H54 (cell line): ENCODE measurements at places on chromosomes 5 and 9.

- no peak for DNase-seq
Measured at GRCh38 chr9:98365781-98366180, 110.3 kb upstream of the TBC1D2 start.

GRCh38 chr5:135392256-135392655, 6.8 kb downstream of the MACROH2A1 start:
- DNase-seq, result peak; percentile 30

GRCh38 chr5:55700745-55701144, 11.4 kb downstream of the SLC38A9 start:
- DNase-seq, result no peak

GRCh38 chr9:90009447-90009846, 404.6 kb downstream of the GADD45G start:
- DNase-seq, result no peak

DNA sequence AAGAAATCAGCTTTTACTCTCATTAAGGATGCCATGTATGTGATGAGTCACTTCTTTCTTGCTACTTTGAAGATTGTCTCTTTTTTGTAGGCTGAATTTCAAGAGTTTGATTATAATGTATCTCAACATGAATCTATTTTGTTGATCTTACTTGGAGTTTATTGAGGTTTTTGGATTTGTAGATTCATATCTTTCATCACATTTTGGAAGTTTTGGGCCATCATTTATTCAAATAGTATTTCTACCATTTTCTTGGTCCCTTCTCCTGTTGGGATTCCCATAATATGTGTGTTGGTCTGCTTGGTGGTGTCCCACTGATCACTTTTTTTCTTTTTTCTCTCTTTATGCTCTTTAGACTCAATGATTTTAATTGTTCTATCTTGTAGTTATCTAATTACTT, 116.3 kb downstream of the CNTLN start:
- DNase-seq, result no peak

- DNase-seq, result no peak
Measured at GRCh38 chr5:80219391-80219790, 36.5 kb downstream of the SERINC5 start.

GRCh38 chr5:980001-980588, 28.5 kb upstream of the NKD2 start:
- no peak for DNase-seq

DNA sequence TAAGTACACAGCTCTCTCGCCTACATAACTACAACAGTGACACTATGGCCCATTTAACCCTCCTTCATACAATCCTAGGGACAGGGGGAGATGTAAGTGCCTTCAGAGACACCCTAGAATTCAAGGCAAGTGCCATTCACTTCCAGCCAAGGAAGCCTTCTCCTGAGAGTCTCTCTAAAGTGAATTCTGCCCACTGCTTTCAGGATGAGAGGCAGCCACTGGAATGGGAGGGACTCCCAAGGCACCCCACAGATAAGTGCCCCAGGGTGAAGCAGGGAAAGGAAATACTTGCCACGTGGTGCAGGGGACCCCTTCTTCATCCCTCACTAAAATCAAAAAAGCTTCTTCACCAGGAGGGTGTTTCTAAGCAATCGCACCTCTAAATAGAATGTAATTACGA, 283.7 kb downstream of the ZNF608 start:
- DNase-seq, result no peak

DNA sequence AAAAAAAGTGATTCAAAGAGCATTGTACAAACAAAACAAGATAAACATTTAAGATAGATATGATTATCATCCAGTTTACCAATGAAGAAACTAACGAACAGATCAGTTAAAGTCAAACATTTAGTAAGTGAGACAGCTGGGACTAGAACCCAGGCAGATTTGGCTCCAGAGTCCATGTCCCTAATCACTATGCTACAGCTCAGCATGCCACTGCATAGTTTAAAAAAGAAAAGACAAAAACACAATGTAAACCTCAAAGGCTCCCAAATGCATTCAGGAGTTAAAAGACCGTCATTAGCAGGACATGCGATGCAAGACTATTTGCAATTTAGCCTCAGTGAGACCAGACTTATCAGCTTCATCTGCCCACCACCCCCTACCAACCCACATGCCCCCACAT, 36.8 kb downstream of the DENND1A start:
- DNase-seq, result no peak

GRCh38 chr5:142888469-142889085, 118.4 kb downstream of the ARHGAP26 start:
- no peak for DNase-seq

DNA sequence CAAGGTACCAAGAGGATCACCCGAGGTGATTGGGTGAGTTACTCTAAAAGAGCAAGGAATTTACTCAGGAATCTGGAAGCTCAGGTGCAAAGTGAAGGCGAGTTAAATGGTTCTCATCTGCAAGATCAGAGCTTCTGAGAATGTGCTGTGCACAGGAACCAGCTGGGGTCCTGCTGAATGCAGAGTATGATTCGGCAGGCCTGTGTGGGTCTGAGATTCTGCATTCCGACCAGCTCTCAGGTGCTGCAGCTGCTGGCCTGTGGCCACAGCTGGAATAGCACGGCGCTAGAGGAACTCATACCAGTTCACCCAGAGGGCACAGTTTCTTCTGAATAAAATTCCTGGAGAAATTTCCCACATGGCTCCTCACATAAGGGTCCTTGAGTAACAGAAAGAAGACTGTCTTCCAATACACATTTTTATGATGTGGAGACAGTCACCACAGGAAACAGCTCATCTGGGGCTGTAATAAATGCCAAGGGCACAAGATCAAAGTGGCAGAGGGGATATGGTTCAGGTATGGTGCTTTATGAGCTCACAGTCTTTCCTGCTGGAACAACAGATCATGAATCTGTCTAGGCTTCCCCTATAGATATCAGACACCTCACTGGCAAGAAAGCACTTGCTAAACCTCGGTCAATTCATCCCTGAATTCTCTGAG, 83.9 kb downstream of the PTPN3 start:
- no peak for DNase-seq

- DNase-seq, result no peak
Measured at GRCh38 chr9:73133921-73134407, 17.7 kb upstream of the ANXA1 start.

GRCh38 chr5:107968998-107969397, 298.3 kb upstream of the EFNA5 start:
- no peak for DNase-seq

DNA sequence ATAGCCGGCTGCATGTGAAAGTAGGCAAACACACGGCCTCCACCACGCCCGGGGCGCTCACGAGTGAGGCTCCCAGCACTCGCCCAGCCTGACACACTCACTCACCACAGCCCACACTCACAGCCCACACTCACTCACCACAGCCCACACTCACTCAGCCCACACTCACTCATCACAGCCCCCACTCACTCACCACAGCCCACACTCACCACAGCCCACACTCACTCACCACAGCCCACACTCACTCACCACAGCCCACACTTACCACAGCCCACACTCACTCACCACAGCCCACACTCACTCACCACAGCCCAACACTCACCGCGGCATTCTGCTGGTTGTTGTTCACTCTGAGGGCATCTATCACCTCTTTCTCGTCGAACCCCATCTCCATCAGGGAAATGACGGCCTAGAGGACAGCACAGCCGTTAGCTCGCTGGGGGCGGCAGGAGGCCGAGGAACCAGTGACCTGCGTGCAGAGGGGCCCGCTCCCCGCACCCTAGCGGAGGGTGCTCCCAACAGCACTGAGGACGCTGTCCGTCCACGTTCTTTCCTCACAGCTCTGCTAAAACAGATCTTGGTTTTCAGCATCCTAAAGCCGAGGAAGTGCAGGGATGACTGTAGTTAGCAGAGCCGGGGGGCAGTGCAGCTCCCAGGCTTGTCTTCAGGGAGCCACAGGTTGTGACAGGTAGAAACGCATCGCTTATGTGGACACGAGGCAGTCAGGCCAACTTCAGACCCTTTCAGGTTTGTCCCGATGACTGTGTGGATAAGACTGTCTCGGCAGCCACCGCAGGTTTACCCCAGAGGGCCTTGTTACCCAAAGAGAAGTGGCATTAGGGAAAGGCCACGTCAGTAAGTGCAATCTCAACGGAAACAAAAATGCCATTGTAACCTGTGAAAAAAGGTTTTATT, 21.6 kb downstream of the UBAC1 start:
- DNase-seq, result no peak

DNA sequence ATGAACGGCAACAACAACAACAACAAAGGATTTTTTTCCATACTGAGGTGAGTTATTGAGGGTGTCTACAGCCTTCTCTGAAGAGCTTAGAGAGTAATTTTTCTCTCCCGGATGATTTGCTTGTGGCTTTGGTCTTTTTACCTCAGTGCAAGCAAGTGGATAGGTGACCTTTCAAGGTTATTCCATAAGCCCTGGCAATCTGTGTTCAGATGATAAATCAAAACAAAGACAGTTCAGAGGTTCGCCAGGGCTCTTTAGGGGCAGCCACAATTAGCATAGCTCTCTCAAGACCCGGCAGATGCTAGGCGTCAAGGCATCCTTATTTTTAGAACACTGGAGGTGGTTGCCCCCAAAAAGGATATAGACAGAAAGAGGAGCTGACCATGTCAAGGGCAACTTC, 417.9 kb upstream of the C9orf72 start:
- DNase-seq, result no peak

- DNase-seq, result no peak
Measured at GRCh38 chr5:627840-628239, 15.7 kb downstream of the CEP72 start.

DNA sequence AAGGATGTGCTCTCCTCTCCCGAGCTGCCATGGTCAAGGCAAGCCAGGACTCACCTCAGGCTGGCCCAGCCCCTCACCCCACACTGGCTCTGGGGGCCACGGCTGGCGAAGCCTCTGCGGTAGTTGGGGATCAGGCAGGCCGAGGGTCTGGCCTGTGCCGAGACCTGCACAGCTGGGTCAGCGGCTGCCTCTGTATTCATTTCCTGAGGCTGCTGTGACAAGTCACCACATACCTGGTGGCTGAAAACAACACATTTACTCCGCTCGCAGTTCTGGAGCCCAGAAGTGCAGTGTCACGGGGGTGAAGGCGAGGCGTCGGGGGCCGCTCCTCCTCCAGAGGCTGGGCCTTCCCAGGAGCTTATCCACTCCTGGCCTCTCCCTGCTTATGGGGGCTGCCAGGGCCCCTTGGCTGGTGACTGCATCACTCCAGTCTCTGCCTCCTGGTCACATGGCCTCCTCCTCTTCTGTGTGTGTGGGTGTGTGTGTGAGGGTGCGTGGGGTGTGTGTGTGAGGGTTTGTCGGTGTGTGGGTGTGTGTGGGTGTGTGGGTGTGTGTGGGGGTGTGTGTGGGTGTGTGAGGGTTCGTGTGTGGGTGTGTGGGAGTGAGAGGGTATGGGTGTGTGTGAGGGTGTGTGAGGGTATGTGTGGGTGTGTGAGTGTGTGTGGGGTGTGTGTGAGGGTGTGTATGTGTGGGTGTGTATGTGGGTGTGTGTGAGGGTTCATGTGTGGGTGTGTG, 3.2 kb upstream of the SCGB3A1 start:
- DNase-seq, result no peak

GRCh38 chr5:67416986-67417385, 220.4 kb upstream of the CD180 start:
- no peak for DNase-seq

GRCh38 chr9:20135119-20135697, 346.4 kb upstream of the SLC24A2 start:
- DNase-seq, result no peak

DNA sequence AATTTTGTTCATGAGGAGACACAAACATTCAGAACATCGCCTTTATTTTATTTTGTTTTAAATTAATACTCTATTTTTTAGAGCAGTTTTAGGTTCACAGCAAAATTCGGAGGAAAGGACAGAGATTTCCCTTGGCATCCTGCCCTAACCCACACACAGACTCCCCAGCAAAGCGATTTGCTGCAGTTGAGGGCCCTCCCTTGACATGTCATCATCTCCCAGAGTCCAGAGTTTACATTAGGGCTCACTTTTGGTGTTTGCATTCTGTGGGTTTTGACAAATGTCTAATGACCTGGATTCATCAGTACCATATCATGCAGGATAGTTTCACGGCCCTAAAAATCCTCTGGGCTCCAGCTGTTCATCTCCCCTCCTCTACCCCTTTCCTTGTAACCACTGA, 33.6 kb upstream of the COL5A1 start:
- no peak for DNase-seq

- no peak for DNase-seq
Measured at GRCh38 chr5:167765352-167765751, 526.1 kb upstream of the WWC1 start.

DNA sequence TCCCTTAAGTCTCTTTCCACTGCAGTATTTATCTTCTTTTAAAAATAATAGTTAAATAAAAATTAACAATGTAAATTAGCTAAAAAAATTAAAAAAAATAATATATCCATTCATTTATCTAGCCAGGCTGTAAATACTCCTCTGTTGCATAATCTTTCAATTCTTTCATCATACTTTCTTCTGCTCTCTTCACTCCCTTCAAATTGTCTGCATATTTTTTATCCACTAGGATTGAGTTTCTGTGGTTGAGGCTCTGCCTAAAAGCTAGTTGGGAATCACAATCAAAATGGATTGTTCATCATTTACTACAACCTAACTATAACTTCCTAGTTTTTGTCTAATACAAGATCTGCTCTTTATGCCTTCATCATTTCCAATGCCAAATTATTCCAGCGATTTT, 182.2 kb downstream of the PDE4D start:
- DNase-seq, result no peak

- DNase-seq, result no peak
Measured at GRCh38 chr5:124365361-124365801, 381.1 kb downstream of the ZNF608 start.

- DNase-seq, result no peak
Measured at GRCh38 chr5:20680718-20681302, 692.8 kb upstream of the CDH18 start.

- no peak for DNase-seq
Measured at GRCh38 chr5:87762631-87763030, 349.9 kb upstream of the CCNH start.

DNA sequence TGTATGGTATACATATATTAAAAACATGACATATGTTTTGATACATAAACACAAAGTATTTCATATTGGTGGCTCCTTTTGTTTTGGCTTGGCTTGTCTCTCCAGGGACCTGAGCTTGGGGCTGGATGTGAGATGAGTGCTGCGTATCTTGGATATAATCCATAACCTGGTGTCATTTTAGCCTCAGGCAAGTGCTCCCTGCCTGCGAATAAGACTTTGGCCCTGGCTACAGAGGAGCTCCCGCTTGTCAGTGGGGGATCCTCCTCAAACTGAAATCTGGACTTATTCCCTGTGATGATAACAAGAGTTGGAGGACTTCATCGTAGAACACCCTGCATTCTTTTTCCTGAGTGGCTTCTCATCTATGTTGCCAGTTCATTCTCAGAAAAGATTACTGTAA, 341.7 kb upstream of the CLINT1 start:
- DNase-seq, result no peak

GRCh38 chr5:160605266-160605665, 183.6 kb downstream of the PTTG1 start:
- no peak for DNase-seq

GRCh38 chr9:129748249-129748648, 4.6 kb downstream of the PTGES start:
- DNase-seq, result no peak

GRCh38 chr9:8924562-8924961, 1125.0 kb upstream of the DMAC1 start:
- no peak for DNase-seq
